NCI-H1436 treated with DMSO at 0.1 percent for 48 hours (cell line): ENCODE measurements at places on chromosomes 12 and 14.

- DNase-seq, result no peak
Measured at GRCh38 chr14:44405011-44405486, 102.0 kb downstream of the FSCB start.

DNA sequence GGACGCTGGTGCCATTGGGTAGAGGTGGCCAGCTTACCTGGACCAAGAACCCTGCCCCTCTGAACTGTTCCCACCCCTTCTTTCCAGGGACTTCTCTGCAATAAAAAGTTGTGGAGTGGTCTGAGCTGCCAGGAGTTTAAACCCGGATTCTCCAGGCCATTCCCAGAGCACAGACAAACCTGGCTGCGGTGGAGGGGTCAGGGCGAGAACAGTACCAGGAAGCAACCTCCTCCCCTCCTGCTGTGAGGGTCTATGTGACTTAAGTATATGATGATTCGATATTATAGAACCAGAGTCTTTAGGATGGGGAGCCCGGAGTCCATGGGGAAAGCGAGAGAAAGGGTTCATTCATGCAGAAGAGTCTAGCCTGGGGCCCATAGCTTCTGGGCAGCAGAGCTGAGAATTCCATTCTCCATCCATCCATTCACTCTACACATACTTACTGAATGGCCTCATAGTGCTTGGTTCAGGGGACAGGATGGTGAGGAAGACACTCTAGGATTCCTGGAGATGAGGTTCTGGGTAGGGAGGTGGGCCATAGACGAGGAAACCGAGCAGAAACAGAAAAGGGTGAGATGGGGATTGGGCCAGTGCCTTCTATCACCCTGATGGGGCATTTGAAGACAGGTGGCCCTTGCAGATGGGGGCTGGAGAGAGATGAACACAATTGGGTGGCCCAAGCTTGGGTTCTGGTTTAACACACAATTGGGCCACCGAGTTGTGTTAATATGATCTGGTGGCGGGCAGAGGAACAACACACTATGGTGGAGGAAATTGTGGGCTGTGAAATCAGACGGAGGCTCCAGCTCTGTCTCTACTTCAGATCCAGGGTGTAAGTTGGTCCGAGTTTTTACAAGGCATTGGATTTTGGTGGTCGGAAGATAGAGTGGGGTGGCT is 5.2 kb downstream of the KRT86 start:
- no peak for DNase-seq

DNA sequence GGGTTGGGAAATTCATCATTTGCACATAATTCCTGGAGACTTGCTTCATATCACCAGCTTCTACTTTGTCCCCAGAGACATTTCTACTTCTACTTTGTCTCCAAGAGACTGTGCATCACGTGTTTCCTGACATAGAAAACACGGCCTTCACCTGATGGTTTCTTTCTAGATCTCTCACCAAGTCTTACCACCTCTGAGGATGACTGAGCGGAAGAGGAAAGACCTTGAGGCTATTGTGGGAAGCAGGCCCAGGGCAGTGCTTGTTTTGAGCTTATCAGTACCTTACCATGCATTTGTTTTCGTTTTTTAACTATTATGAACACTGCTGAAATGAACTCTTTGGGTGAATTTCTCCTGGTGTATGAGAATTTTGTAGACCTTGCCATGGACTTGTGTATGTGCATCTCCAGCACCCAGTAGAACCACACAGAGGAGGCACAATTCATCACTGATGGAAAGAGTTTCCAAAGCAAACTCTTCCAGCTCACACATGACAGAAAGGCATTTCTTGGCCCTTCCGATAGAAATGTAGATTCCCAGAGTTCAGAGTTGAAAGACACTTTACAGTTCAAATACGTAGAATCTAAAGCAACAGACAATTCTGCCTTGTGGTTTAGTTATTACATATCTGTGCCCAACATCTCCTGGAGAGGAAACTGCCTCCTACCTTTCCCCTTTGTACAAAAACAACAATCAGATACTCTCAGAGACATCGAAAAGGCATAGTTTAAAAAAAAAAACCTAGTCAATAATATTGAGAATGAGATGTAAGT is 434.7 kb downstream of the FUT8 start:
- DNase-seq, result no peak

- DNase-seq, result no peak
Measured at GRCh38 chr14:70096866-70097265, 91.9 kb downstream of the SLC8A3 start.

DNA sequence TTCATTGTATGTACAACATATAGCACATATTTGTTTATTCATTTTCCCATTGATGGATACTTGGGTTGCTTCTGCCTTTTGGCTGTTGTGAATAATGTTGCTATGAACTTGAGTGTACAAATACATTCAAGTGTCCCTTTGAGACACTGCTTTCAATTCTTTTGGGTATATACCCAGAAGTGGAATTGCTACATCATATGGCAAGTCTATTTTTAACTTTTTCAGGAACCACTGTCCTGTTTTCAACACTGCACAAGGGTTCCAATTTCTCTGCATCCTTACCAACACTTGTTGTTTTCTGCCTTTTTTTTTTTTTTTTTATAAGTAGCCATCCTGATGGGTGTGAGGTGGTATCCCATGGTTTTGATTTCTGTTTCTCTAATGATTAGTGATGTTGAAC is 15.9 kb downstream of the RBMS2 start:
- no peak for DNase-seq

- no peak for DNase-seq
Measured at GRCh38 chr12:119115296-119115905, 63.3 kb upstream of the HSPB8 start.

GRCh38 chr12:19131025-19131444 is 1.5 kb downstream of the PLEKHA5 start:
- no peak for DNase-seq

- no peak for DNase-seq
Measured at GRCh38 chr14:31930070-31930469, 147.0 kb upstream of the ARHGAP5 start.

DNA sequence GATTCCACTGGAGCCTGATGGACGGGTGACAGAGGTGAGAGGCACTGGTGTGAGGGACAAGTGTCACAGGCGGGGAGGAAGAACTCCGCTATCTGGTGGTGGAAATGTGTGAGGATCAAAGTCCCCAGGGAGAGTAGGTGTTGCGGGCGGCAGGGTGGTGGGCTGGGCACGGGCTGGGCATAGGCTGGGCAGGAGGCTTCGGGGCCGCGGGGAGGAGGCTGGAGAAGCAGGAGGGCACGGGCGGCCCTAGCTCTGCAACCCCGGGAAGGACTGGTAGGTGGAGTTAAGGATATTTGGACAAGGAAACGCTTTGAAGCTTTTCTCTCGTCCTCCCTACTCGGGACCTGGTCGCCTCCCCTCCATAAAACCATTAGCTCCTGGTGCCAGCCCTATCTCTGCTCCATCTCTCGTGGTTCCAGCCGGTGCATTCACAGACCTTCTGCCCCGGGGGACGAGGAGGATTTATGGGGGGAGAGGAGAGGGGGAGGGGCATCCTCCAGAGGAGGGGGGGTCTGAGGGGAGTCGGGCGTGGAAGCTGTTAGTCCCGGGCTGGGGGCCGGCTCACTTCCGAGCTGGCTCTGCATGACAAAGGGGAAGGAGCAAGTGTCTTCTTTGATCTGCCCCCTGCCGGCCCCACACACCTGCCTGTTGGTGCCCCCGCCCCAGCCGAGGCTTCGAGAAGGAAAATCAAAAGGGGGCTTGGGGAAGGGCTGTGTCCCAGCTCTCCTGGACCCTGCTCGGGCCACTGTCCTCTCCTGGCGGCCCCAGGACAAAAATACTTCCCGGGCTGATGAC is 504 bp downstream of the WNT5B start:
- no peak for DNase-seq

- no peak for DNase-seq
Measured at GRCh38 chr12:69338120-69338859, 9.9 kb upstream of the LYZ start.

- DNase-seq, result no peak
Measured at GRCh38 chr14:72943876-72944430, 17.7 kb downstream of the DCAF4 start.

GRCh38 chr14:53881161-53881871 is 75.3 kb downstream of the BMP4 start:
- DNase-seq, result no peak

DNA sequence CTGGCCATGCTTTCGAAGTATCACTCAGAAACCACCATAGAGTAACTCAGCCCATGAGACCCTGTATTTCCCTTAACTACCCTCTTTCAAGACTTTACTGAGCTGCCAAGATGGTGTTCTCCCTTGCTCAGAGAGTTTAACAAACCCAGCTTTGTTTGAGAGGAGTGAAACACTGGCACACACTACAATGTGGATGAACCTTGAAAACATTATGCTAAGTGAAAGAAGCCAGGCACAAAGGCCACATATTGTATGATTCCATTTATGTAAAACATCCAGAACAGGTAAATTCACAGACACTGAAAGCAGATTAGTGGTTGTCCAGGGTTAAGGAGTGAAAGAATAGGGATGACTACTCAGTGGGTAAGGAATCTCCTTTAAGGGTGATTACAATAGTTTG is 18.9 kb downstream of the SERPINA3 start:
- DNase-seq, result no peak

GRCh38 chr12:114847441-114848035 is 163.6 kb upstream of the TBX3 start:
- DNase-seq, result no peak

GRCh38 chr12:17954788-17955187 is 135.2 kb downstream of the RERGL start:
- no peak for DNase-seq

DNA sequence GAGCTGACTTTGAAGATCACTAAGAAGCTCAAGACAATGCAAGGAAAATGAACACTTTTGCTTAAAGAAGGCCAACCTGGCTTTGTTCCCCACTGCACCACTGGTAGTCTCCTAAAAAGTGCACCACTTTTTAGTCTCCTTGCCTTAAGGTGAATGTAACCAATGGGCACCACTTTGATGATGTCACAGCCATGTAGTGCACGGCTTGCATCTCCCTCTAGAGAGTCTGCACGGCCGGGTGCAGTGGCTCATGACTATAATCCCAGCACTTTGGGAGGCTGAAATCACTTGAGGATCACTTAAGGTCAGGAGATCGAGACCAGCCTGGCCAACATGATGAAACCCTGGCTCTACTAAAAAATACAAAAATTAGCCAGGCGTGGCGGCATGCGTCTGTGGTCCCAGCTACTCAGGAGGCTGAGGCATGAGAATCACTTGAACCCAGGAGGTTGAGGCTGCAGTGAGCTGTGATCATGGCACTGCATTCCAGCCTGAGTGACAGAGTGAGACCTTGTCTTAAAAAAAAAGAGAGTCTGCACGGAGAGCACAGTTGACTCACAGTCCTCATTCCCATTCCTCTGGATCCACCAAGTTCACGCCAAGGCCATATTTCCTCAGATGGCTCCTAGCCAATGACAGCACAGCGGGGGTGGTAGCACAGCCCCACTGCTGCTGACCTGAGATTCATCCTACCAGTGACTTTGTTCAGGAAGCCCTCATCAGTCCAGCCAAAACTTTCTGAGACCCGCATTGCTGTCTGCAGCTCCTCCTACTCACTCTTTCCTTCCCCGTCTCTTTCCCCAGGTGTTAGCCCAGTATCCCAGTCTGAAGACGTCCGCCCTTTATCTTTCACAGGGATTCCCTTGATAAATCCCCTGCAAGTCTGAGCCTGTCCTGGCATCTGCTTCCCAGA is 16.5 kb upstream of the IFT81 start:
- DNase-seq, result no peak

DNA sequence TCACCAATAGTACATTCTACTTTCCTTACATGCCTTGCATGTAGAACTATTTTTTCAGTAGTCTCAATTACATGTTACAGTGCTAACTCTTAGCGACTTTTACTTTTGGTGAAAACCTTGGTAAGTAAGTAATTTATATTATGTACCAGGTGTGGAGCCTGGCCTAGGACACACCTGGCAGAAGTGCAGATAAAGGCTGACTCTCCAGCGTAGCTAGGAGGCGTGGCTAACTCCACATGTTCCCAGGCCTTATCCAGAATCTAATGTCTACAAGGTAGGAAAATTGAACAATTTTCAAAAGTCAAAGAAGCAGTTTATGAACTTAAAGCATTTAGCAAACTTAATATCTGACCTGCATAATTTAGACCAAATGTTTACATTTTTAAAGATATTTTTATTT is 157.4 kb downstream of the DHRS2 start:
- no peak for DNase-seq

DNA sequence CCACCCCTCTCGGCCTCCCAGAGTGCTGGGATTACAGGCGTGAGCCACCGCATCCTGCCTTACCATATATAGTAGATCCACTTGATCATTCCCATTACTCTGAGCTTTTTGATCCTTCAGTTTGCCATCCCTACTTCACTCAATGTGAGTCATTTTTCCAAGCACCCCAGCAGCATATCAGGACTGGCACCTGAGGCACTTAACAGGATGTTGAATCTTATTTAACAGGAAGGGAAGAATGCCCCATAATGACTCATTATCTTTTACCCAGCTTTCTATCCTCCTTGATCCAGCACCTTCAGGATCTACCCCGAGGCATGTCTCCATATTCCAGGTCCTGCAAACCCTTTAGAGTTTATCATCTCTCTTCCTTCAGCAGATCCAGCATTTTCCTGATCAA is 84.9 kb upstream of the CMKLR1 start:
- no peak for DNase-seq

- no peak for DNase-seq
Measured at GRCh38 chr12:125503128-125503527, 437.9 kb downstream of the AACS start.

DNA sequence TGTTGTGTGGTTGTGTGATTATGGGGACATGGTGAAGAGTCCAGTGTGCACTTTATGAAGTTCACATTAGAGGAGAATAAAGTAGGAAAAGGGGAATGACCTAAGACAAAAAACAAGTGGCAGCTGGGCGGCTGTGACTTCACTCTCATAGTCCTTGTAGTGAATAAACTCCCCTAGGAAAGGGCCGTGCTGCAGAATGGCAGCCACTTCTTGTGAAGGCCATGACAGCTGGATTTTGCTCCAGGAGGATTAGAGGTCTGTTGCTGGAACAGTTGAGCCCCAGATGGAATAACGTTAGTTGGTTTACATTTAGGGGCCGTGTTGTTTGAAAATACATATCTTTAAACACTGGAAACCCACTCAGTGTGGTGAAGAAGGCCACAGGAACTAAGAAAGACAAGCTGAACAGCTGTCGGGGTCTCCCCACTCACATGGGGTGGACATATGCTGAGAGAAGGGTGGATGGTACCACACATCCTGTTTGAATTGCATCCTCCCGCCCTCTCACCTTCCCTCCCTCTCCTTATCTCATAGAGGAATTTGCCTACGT is 276.9 kb downstream of the CACNA1C start:
- DNase-seq, result no peak

DNA sequence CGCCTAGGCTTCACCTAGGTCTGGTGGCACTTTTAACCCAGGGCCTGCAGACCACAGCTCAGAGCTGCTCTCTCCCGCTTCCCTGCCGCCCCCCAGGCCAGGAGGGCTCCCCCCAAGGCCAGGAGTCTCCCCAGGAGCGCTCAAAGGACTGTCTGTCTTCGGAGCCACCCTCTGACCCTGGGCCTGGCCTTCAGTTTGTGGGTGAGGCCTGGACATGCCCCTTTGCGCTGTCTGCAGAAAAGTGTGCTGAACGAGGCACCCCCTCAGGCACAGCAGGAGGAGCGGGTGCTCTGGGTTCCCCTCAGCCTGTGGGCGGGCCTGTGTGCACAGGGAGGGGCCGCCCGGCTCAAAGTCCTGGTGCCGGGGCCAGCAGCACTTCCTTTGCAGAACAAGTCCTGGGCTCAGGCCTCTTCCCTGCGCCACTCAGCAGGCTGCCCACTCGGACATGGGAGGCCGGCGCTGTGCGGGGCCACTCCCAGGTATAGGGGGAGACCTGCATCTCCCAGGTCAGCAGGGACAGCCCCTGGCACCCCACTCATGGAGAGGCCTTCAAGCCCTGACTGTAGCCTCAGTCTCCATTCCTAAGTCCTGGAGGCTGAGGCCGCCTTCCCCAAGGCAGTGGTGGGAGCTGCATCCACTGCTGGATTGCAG is 14.3 kb downstream of the DEGS2 start:
- no peak for DNase-seq

- DNase-seq, result no peak
Measured at GRCh38 chr12:6198051-6198450, 2.1 kb upstream of the CD9 start.
